ENCODE measurements at places on chromosomes 3 and 15.

- no peak for DNase-seq
Measured at GRCh38 chr3:12073106-12073505, 68.9 kb downstream of the SYN2 start.

- DNase-seq: no peak
Measured at GRCh38 chr15:61063875-61064320, 165.2 kb downstream of the RORA start.

- no peak for DNase-seq
Measured at GRCh38 chr15:39272901-39273300, 308.0 kb upstream of the THBS1 start.

- DNase-seq: no peak
Measured at GRCh38 chr3:24323272-24323671, 171.4 kb downstream of the THRB start.

DNA sequence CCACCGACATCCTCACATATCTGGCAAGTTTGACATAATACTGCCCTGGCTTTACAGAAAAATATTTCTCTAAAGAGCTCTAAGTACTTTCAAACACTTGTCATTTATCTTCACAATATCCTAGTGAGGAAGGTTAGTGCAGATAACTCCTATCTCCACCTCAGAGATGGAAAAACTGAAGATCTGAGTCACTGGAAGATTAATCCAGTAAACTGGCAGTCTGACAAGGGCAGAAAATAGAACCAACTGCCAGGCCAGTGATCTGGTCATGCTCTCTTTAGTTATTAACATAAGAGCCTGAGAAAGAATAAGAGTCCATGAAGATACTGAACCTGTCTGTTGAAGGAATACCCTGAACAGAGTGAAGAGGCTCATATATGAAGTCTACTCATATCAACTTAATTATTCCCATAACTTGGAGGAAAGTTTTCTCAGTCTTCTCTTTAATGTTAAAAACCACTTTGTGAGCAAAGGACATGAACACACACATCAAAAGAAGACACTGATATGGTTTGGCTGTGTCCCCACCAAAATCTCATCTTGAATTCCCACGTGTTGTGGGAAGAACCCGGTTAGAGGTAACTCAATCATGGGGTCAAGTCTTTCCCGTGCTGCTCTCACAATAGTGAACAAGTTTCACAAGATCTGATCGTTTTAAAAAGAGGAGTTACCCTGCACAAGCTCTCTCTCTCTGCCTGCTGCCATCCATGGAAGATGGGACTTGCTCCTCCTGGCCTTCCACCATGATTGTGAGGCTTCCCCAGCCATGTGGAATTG, 61.4 kb downstream of the GOLIM4 start:
- no peak for DNase-seq

GRCh38 chr3:150114873-150115540, 144.3 kb upstream of the PFN2 start:
- no peak for DNase-seq

- DNase-seq: no peak
Measured at GRCh38 chr15:31297575-31298456, 28.8 kb upstream of the KLF13 start.

GRCh38 chr3:102447272-102447671, 12.5 kb downstream of the ZPLD1 start:
- no peak for DNase-seq

GRCh38 chr15:101020945-101021344, 101.8 kb downstream of the LRRK1 start:
- DNase-seq: no peak

- no peak for DNase-seq
Measured at GRCh38 chr3:151879037-151879436, 5.6 kb downstream of the SUCNR1 start.

DNA sequence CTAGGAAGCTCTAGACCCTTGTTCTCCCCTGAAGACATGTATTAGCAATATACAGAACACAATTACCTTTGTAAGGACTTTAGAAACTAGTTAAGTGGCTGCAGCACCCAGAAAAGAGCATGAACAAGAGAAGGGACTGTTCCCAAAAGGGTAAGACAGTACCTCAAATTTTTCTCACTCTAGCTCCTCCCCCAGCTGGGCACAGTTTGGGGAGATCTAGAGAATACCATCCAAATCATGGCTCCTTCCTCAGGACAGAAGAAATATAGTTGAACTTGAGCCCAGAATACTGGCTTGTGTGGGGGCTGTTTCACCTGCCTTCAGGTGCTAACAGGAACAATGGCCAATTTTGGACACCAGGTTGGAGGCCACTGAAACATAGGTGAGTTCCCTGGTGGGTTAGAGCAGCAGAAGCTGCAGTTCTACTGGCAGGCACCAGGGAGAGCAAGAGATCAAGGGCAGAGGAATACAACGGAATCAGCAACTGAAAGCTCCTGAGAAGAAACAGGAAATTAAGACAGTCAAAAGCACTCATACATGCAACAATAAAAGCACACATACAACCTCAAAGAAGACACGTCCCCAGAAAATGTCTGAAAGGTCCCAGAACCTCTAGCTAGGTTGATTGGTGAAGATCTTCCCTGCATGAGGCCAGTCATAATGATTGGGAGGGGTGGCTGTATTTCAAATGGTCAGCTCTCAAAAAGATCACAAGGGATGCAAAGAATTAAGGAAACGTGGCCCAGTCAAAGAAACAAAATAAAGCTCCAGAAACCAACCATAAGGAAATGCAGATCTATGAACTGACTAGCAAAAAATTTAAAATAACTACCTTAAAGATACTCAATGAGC, 104.9 kb upstream of the ASB14 start:
- DNase-seq: peak; percentile 33

All from stimulated activated CD4-positive, alpha-beta T cell treated with anti-CD3 and anti-CD28 coated beads, Interleukin-4, amount 100 ng/mL, for 4 hours (primary cell).